NCI-H524 (cell line): ENCODE measurements at places on chromosomes 2 and 18.

DNA sequence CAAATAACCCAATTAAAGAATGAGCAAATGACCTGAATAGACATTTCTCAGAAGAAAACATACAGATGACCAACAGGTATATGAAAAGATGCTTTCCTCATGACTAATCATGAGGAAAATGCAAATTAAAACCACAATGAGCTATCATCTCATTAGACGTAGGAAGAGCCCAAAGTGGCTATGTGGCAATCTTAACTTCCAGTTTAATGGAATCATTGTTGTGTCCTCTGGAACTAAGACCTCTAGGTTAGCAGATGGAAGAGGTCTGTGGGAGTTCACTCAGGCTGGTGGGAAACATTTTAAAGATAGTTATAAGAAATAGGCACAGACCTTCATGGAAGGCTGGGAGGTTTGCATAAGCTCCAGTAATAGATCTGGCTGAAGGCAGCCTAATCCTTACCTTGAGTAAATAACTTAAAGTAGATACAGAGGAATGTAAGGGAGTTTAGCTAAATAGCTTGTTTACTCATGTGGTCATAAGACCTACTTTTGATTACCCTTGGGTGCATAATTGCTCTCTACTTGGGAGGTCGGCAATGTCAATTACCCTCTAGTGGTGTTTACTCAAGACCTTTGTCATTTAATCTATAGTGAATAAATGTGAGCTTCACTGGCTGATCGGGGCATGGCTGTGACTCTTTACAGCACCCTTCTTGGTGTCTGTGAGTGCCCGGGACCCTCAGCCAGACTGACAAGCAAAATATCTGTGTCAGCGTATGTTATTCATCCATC lies 119.0 kb downstream of the GULP1 start:
- DNase-seq, result no peak

DNA sequence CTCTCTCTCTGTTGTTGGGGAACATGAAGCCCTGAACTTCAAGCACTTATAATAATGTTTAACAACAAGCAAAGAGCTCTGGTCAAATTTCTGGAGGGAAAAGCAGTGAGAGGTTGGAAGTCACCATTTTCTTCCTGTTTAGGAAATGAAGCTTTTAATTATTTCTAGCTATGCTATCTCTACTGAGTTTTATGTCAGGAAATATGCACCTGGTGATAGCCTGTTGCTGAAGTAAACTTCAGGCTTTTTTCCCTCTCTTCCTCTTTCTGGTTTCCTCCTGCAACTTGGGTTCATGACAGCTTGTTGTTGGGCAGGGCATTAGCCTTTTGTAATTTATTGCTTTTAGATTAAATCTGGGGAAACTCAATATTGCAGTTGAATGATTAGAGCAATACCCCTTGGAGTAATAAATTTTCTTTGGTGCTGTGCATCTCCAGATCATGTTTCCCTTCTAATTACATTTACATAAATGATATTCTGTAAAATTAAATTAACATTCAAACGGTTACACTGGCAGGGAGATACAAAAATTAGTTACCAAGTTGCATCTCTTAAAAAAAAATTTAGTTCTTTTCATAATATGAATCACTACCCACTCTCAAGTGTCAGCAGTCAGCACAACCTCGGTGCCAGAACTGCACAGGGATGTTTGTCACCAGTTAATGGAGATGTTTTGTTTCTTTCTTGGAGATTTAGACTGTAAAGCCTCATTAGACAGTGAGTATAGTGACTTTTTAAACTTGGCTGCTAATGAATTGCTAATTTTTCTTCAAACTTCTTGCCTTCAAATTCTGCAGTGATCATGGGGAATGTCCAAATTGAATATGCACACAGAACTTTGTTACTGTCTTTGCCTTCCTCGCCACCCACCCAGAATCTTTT lies 466.6 kb upstream of the ETAA1 start:
- no peak for DNase-seq

- no peak for DNase-seq
Observed at GRCh38 chr2:181262782-181263181, 194.4 kb upstream of the ITGA4 start.

GRCh38 chr18:41899535-41899934 lies 55.5 kb upstream of the PIK3C3 start:
- DNase-seq, result no peak
